Cardiac muscle cell (in vitro differentiated cells and primary cell): ENCODE measurements at places on chromosomes 6 and 20. TPM values are rescaled to one million over a fixed set of nuclear protein-coding genes. Genes with fewer than 3 reads are reported as not detected.
A peak's percentile ranks its signal among the peaks of the same experiment; 100 is the strongest.

GRCh38 chr6:169692516-169692915 lies 9.3 kb downstream of the WDR27 start:
- H3K27me3 ChIP-seq, result no peaks in the 10 kb centered on the region
- H3K27ac ChIP-seq, result no peak overlapping the region
- H3K4me1 ChIP-seq, result no peaks in the 10 kb centered on the region
- H3K4me3 ChIP-seq, result no peak overlapping the region
- DNase-seq, result peak; percentile 59

GRCh38 chr6:7448232-7448631 lies 58.6 kb downstream of the RIOK1 start:
- H3K27ac ChIP-seq, result no peak overlapping the region
- no peaks in the 10 kb centered on the region for H3K27me3 ChIP-seq
- H3K4me3 ChIP-seq, result no peak overlapping the region
- H3K36me3 ChIP-seq, result no peaks in the 10 kb centered on the region
- no peaks in the 10 kb centered on the region for H3K4me1 ChIP-seq

GRCh38 chr6:158002249-158002950 lies 20.7 kb downstream of the SYNJ2 start:
- no peak for DNase-seq
- H3K36me3 ChIP-seq, result no peaks in the 10 kb centered on the region
- peaks cover 5% of the 10 kb centered on the region for H3K4me1 ChIP-seq
- no peaks in the 10 kb centered on the region for H3K27me3 ChIP-seq
- no peak overlapping the region for H3K4me3 ChIP-seq
- H3K27ac ChIP-seq, result no peak overlapping the region

- H3K4me1 ChIP-seq, result no peaks in the 10 kb centered on the region
- no peak overlapping the region for H3K27ac ChIP-seq
- no peaks in the 10 kb centered on the region for H3K27me3 ChIP-seq
- H3K36me3 ChIP-seq, result no peaks in the 10 kb centered on the region
Observed at GRCh38 chr6:110509617-110510241, 33.3 kb upstream of the SLC22A16 start.

GABRR2 gene
- total RNA-seq, result 0.39 and 0.83 TPM in 2 replicates
